NCI-H446 (cell line): ENCODE measurements at places on chromosomes 11 and 22.

DNA sequence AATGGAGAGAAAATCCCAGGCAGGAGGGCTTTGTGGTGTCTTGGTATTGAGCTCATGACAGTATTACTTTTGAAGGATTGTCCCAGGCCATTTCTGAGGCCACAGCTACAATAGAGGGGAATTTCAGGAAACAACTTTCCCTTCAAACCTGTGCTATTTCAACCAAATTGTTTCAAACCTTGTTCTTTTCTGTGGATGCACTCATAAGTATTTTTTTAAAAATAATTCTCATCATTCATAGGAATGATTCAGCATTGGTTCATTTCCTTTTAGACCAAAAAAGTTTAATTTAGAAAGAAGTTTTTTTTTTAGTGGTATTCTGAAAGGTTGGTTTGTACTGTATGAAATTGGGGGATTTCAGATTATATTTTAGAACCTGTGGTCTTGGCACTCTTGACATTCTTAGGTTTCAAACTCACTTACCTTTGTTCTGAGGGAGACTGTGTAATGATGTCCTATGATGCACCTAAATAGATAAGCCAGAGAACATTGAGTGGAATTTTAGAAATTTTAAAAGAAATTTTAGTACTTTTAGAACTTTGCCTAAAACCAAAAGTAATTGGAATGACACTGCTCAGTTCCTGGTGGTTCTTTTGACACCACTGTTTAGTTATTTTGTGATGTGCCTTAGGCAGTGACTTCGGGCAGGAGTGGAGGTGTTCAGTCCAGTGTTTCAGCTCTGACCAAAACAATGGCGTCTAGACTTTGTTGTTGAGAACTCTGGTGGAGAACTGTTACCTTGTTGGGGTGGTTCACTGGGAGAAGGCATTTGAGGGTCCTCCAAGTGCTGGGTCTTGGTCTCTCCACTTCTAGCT is 12.2 kb downstream of the TEAD1 start:
- DNase-seq = no peak

DNA sequence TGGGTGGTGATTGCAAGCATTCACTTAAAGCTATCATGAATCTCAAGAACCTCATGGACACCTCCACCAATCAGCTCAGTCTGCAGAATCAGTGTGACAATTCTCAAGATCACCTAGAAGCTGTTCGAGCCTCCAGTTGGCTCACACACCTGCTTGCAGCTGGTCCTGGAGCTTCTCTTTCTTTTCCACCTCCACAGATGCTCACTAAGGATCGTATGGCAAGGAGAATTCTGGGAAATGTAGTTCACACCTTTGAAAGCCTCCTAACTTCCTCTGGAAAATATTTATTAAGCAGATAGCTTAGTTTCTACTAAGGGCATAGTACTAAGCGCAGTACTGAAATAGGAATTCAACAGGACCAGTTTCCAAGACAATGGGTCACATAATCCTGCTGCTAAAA is 26.2 kb downstream of the FSHB start:
- no peak for DNase-seq

- no peak for DNase-seq
These were observed 8.3 kb downstream of the DTX4 start for GRCh38 chr11:59180168-59180776.

DNA sequence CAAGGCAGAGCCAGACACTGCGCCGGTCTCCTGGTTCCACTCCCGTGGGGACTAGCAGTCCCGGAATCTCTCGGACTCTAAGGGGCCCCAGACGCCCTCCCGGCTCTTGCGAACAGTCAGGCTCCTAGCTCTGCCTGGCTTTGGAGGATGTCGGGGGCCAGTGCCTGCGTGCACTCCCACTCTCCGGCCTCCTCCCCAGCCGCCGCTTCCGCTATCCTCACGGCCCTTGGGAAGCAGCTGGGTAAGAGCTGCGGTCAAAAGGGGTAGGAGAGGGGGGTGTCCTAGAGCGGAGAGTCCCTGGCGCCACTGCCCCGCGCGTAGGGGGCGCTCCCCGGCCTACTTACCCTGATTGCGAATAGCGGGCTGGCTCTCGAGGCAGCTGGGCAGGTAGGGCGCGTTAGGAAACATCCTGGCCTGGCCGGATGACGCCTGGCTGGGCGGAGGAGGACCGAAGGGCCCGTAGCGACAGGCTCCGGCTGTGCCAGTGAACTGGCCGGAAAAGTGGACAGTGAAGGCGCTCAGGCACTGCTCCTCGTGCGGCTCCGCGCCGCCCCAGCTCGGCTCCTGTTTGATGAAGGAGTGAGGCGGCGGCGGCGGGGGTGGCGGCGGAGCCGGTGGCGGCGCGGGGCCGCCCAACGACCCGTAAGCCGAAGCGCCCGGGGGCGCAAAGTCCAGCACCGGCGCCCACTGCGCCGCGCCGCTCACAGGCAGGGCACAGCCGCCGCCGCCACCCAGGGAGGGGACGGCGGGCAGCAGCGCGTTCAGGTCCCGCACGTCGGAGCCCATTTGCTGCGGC is 785 bp downstream of the WT1 start:
- no peak for DNase-seq

DNA sequence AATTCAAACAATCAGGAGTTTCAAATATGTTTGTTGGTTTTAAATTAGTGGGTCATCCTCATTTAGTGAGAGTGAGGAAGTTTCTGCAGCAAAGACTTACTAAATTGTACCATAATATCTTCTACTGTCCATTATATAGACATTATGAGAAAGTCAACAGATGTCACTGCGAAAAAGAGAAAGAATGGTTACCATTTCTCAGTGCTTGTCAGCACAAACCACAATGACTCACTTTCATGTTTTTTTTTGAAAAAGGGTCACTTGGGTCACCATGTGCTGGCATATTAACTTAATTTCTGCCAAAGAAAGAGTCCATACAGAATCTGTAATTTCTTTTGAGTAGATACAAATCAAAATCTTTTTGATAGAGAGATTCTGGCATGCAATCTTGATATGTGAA is 924.6 kb upstream of the FAT3 start:
- no peak for DNase-seq

- DNase-seq = no peak
These were observed 24.7 kb upstream of the SLC22A12 start for GRCh38 chr11:64566042-64566914.

GRCh38 chr11:108235192-108235591 is 12.3 kb downstream of the ATM start:
- no peak for DNase-seq
